ENCODE measurements at places on chromosomes 2 and 18.

- DNase-seq = no peak
Observed at GRCh38 chr2:191302459-191303139, 57.4 kb downstream of the MYO1B start.

GRCh38 chr2:218381916-218382366 lies at the start of gene SLC11A1:
SLC11A1 (plus strand) TSS chr2:218382273; CDS start chr2:218382369, 96 bp downstream.
- DNase-seq = no peak

GRCh38 chr2:150994076-150994475 lies 267.6 kb downstream of the RBM43 start:
- no peak for DNase-seq

GRCh38 chr2:164621764-164622105 lies 453 bp upstream of the GRB14 start:
- DNase-seq = peak; percentile 33

- no peak for DNase-seq
Observed at GRCh38 chr18:62331581-62332356, 6.7 kb downstream of the TNFRSF11A start.
